ENCODE measurements at places on chromosomes 13 and 19. TPM values are rescaled to one million over a fixed set of nuclear protein-coding genes. Genes with fewer than 3 reads are reported as not detected.

- no peak for DNase-seq
Observed at GRCh38 chr13:39397896-39398265, 205.1 kb downstream of the LHFPL6 start.

GRCh38 chr13:31956980-31957644, 74.5 kb upstream of the FRY start:
- no peak for DNase-seq

GRCh38 chr13:99665711-99666110, 164.4 kb downstream of the TM9SF2 start:
- DNase-seq = no peak

DNA sequence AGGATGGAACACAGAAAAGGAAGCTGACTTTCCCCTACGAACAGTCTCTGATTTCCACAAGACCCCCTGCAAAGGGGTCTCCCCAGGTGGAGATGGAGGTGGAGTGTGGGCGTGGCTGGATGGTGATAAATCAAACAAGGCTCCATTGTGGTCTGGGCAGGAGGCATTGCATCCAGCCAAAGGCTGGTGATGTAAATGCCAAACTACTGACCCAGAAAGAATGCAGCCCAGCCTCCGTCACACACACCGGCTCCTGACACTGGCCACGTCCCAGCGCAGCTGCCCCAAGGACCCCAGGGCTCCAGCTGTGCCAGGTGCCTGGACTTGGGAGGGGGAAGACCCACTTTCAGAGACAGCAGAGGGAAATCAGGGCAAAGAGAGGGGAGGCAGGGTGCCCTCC, 6.3 kb downstream of the SLC7A1 start:
- DNase-seq = no peak

- DNase-seq = no peak
Observed at GRCh38 chr13:54092686-54093085, 1064.1 kb downstream of the OLFM4 start.

DNA sequence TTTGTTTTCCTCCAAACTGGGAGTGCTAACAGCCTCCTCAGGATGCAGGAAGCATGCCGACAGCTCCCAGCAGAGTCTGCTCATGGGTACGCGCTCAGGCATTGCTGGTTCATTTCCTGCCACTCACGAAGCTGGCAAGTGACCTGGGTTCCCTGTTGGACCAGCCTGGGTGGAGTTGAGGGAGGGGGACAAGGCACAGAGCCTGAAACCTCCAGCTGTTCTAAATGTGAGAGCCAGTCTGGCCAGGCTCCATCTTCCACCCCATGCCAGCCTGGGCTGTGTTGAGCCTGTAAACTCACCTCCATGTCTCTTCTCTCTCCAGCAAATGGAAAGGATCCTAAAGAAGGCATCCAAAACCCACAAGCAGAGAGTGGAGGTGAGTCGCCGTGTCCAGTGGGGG, 5.0 kb downstream of the FAM32A start:
- no peak for DNase-seq

The PRR22 gene
- 2.2 TPM for total RNA-seq

GRCh38 chr13:20127262-20127561, 33.6 kb downstream of the GJA3 start:
- DNase-seq = peak; percentile 57

The ZNF793 gene
- 4.6 TPM for total RNA-seq

The PNMA8A gene
- 7.3 TPM for total RNA-seq

GRCh38 chr19:30969591-30969990, 379.6 kb downstream of the TSHZ3 start:
- DNase-seq = no peak

DNA sequence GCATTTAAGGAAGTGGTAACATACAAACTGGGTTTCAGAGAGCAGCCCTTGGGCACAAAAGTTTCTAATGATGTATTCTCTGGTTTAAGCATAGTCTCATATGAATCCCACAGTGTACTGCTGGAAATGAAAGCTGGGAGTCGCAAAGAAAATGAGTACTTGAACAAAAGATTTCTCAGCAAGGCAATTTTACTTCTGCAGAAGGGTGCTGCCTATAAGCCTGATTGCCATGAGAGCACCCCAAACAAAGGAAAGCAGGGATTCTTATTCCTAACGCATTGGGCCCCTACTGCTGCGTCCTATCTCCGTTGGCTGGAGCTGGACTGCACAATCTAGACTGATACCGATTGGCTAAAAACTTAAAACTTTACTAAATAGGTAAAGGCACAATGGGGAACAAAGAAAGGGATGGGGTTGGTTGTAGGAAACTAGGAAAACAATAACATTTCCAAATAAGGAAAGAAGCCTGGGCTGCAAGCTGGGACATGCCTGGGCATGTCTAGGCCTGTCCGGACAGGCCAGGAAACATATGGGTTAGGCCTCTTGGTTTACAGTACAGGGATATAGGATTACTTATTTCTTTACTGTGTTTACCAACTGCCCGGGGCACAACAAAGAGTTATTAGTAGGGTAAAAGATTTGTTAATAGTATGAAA, 27.4 kb upstream of the VN1R4 start:
- DNase-seq = no peak

The CEBPG gene
- total RNA-seq = 9.7 TPM

GRCh38 chr13:79307433-79307861, 98.6 kb downstream of the RBM26 start:
- no peak for DNase-seq

- no peak for DNase-seq
Observed at GRCh38 chr13:54852831-54853230, 1824.2 kb downstream of the OLFM4 start.

GRCh38 chr13:38804061-38804460, 117.2 kb downstream of the FREM2 start:
- DNase-seq = no peak

DNA sequence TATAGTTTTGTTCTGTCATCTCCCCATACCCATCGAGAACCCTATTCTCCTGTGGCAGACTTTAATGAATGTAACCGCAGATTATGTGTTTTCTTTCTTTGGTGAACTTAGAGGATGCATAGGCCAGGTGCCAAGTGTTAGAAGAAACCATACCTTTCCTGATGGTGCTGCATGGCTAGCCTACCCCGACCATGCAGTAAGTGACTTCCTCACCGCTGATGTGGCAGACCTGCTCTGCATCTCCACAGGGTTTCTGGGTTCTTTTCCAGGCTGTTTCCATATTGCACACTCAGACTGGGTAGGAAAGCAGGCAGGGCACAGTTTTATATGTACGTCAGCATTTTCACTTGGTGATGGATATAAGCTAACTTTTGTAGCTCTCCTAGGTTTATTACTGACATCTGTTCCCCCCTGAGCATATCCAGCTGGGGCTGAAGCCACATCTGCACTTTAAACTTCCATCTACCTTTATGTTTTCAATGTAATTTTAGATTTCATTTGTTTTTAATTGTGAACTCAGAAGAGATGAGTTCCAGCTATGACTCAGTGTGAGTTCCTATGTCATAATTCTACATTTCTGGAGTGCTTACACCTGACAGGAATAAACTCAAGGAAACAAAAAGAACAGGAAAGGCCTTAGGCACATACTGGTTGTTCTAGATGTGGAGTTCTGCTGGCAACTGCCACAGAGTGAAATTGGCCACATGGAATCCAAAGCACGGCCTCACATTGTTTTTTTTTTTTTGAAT, 42.3 kb downstream of the LRCH1 start:
- DNase-seq = no peak

GRCh38 chr19:28472843-28473242, 740.1 kb downstream of the UQCRFS1 start:
- no peak for DNase-seq

GRCh38 chr19:48616041-48616436, 1.2 kb upstream of the FAM83E start:
- no peak for DNase-seq

The EDNRB gene
- 0.27 TPM for total RNA-seq

The PCSK4 gene
- 11.6 TPM for total RNA-seq

GRCh38 chr13:24985107-24985506, 110.8 kb upstream of the PABPC3 start:
- DNase-seq = no peak

GRCh38 chr19:56946159-56946558, 105.6 kb upstream of the PEG3 start:
- DNase-seq = no peak

DNA sequence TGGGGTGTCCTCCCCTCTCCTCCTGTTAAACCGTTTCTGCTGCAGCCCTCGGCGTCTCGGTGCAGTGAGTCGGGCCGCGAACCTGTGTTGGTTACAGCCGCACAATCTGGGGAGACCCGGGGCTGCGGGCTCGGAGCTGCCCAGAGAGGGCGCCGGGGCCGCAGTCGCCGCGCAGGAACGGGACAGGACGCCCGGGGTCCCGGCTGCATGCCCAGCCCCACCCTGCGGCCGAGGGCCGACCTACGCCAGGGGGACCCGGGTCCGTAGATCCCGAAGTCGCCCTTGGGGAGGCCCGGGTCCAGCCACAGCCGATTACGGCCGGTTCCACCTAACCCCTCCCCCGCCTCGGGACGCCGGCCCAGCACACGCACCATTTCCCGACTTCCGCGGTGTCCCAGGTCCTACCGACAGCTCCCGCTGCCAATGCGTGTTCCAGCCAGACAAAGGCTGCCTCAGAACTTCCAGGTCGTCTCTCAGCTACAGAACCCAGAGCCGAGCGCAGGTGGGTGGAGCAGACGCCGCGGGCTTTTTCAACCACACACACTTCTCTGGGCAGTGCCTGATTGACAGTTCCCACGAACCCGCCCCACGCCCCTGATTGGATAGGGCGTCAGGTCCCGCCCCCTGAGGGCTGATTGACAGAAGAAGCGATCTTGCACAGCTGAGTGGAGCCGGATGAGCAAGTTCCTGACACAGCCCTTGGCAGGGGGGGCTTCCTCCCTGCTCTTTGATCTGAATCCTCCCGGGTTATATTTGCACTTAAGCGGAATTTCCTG, at the start of gene ZNF443:
Gene ZNF443 (minus strand): TSS at position 481 of the 776 bp plus-strand sequence. CDS start 107 bp downstream, at position 374.
- DNase-seq = peak; percentile 99

The ONECUT3 gene
- not detected for total RNA-seq

DNA sequence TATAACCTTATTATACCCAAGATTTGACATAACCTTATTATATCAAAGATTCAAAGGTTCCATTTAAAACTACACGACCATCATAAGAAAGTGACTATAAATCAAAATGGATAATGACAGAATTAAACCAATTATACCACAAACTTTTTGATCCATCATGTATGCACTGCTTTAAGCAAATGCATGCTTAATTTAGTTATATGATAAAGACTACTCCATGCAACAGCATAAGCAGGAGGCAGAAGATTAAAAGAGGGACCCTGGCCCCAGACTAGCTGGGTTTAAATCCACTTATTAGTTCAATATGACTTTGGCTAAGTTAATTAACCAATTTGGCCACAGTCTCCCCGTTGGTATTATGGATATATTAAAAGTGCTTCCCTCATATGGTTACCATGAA, 11.4 kb downstream of the EFNB2 start:
- DNase-seq = no peak

- DNase-seq = no peak
Observed at GRCh38 chr19:30390356-30390988, 18.3 kb downstream of the ZNF536 start.

DNA sequence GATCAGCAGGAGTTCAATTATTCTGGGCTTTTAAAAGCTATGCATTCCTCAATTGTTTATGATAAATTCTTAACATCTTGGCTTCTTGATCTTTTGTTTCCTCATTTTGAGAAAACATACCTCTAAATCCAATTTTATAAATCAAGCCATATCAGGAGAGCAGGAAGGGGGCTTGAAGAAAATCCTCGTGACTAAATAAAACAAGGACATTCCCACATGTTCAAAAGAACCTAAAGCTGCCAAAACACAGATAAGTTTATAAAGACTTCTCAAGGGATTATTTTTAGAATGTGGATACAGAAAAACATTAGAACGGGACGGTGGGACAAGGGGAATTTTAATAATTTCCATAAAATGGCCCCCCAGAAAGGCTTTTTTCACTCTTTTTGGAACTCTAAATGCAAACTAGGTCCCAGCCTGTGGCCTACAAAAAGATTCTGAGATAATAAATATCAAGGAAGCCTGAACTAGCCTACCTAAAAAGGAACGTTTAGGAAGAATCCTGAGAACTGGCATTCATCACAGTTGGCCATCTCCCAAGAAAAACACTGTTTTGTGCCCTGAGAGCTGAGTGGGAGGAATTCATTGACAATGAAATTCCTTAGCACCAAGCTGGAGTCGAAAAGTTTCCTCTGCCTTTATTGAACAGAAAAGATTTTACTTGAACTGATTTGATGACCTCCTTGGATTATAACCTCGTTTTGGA, 30.1 kb downstream of the ZAR1L start:
- DNase-seq = no peak

The PEX11G gene
- 4.8 TPM for total RNA-seq
